ELR (cell line): ENCODE measurements at places on chromosomes 11 and 22.

- no peak for DNase-seq
These were observed 227.9 kb downstream of the BLID start for GRCh38 chr11:121887976-121888557.

DNA sequence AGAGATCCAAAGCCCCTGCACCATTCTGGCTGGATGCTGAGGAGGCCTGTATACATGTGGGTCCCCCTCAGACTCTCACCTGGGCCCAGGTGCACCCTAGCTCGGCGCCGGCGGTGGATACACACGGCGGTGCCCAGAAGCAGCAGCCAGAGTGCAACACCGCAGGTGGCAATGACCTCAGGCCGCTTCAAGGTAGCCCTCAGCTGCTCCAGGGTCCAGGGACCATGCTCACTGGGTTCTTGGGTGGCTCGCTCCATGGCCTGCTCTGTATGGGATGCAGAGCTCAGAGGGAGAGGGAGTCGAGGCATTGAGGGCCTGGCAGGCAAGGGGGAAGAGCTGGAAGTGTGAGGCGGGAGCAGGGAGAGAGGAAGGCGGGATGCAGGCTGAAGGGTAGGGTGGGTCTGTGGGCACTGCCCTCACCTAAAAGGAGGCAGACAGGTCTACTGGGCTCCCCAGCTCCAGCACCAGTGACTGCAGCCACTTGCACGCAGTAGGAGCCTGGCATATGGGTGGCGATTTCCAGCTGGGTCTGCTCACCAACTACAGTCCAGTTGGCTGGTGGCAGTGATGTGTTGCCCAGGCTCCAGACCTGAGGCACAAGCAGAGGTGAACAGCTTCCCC lies 3.8 kb downstream of the ROBO4 start:
- no peak for DNase-seq

GRCh38 chr11:47616726-47617416 lies 22.7 kb upstream of the C1QTNF4 start:
- DNase-seq, result peak; percentile 67

DNA sequence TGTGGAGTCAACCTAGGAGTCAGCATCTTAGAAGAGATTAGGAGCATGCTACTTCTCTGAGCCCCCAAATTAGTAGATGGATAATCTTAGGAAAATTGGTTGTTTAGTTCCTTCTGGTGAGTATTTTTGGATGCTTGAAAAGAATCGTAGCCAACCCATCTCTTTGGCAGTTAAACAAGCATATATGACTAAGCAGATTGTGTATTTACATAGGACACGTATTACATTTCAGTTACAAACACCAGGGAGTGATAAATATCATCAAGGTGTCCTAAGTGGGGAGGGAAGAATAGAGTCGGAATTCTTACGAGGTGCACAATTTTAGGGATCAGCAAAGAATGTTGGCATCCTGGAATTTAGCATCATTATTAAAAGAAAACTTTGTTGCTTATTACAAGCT lies 13.5 kb downstream of the PLET1 start:
- DNase-seq, result no peak

GRCh38 chr22:46240073-46240472 lies 10.0 kb downstream of the CDPF1 start:
- no peak for DNase-seq

DNA sequence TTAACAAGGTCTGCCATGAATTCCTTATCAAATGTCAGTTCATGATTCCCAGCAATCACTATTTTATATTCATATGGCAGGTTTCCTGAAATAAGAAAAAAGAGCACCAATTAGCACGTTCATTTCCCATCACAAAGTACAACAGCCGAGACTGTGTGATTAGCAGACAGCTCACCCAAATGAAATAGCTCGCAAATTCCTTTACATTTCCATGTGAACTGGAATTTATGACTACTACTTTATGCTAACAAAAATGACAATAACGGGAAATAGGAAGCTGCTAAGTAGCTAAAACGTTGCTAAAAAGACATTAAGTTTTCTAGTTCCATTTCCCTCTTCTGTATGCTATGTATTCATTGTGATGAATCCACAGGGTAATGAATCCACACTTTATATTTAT lies 90.7 kb downstream of the MPPED2 start:
- no peak for DNase-seq

DNA sequence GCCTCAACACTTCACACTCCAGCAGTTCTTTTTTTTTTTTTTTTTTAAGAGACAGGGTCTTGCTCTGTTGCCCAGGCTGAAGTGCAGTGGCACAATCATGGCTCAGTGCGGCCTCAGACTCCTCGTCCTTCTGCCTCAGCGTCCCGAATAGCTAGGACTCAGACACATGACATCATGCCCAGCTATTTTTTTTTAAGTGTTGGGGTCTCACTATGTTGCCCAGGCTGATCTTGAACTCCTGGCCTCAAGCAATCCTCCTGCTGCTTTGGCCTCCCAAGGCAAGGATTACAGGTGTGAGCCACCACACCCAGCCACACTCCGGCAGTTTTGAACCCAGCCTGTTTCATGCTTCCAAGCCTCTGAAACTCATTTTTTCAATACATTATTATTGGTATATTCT lies 3.7 kb downstream of the PPP2R1B start:
- no peak for DNase-seq

DNA sequence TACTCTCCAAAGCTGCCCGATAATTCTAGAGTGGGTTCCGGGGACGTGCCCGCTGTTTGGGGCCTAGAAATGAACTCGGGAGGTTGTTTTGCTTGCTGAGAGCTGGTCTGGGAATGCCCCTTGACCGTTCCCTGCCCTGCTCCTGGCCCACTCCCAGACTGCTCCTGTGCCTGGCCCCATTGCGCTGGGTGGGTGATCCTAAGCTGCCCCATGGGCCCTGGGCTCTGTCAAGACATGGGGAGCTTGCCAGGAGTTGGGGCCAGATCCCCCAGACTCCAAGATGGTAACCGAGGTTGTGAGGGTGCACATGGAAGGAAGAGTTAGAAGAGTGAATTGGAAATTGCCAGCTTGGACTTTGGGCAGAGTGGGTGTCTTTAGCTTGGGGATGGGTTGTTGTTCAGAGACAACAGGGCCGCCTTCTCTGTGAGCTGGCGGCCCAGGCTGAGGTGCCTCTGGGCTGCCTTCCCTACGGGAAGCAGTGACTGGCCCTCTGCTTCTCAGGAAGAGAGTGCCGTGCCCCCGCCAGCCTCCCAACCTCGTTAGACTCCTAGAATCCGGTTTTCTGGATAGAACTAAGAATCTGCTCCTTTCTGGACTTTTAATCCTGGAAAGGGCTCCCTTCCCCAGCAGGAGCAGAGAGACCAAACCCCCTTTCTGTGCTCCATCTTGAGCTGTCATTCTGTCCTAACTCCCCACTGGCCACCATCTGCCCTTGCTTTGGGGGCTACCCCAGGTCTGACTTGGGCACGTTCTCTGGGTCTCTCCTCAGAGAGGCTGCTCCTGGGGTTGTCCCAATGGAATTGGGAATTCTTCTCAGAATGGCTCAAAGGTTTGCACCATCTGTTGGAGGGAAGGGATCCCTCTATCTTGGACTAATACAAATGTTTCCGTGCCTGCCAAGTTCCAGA lies 1.8 kb downstream of the ST3GAL4 start:
- DNase-seq, result no peak

DNA sequence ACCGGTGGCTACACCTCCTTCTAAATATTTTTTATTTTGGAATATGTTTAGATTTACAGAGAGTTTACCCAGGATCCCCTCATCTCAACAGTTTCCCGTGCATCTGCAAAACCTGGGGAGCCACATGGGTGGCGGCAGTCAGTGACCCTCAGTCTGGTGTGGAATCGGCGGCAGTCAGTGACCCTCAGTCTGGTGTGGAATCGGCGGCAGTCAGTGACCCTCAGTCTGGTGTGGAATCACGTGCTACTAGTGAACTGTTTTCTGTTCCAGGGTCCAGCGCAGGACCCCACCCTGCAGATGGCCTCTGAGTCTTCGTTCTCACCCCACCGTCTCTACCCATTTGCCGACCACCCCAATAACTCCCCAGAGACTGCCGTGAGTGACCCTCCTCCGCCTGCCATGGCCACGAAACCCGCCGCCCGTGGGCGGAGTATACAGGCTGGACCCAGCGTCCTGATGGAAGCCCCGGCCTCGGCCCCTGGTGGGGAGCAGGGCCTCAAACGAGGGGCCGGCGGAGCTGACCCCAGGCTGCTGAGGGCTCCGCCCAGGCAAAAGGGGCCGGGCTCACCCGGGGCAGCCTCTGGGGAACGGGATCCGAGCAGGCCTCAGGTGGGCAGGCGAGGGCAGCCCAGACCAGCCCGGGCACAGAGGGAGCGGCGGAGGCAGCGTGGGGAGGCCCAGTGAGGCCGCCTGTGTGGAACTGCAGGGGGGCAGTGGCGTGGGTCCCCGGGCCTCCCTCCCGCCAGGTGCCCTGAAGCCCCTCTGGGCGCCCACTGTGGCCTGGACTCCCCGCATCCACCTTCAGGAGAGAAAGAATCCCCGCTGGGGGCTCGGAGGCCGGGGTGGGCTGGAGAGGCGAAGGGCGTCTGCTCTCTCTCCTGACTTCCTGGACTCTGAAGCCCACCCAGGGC lies 2.5 kb downstream of the IL17REL start:
- no peak for DNase-seq

- DNase-seq, result peak; percentile 72
These were observed 8.8 kb upstream of the CUL5 start for GRCh38 chr11:107999759-108000455.

DNA sequence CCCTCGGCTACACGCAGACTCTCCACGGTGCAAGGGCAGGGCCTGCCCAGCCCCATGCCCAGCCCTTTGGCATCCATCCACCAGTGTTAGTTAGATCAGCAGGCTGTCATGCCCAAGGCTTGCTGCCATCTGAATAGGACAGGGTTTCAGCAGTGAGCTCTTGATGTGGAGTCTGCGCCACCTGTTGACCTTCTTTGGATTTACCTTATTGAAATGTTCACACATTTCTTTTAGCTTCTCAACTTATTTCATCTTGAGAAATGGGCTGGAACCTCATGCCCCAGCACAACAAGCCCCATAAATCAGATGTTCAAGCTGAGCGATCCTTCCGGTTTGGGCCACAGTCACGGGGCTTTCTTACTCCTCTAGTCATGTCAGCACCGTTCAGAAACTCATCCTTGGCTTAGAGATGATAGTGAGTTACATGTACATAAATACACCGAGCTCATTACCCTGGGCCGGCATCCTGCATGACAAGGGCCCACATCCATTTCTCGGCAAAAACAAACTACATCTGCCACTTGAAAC lies 61.7 kb downstream of the PARVB start:
- peak; percentile 61 for DNase-seq

GRCh38 chr11:111221208-111221607 lies 24.3 kb upstream of the POU2AF2 start:
- no peak for DNase-seq

- no peak for DNase-seq
These were observed 337.2 kb upstream of the API5 start for GRCh38 chr11:42974510-42975179.

- DNase-seq, result no peak
These were observed 661.7 kb downstream of the TBC1D22A start for GRCh38 chr22:47423861-47424820.

GRCh38 chr11:9571071-9571762 lies 2.3 kb upstream of the WEE1 start:
- DNase-seq, result no peak

- no peak for DNase-seq
These were observed 21.0 kb downstream of the P2RY2 start for GRCh38 chr11:73239111-73239521.
